ENCODE measurements at places on chromosomes 5 and 9. TPM values are rescaled to one million over a fixed set of nuclear protein-coding genes. Genes with fewer than 3 reads are reported as not detected.

The DOCK2 gene
- 6.1 TPM for total RNA-seq

The LCN9 gene
- not detected for total RNA-seq

The SLIT3 gene
- under 0.01 TPM for total RNA-seq

The LVRN gene
- total RNA-seq = 0.11 TPM

The FOXB2 gene
- not detected for total RNA-seq

The ABCA1 gene
- 2.9 TPM for total RNA-seq

The SEC16A gene
- total RNA-seq = 25.5 TPM

The NRARP gene
- total RNA-seq = not detected

The JAKMIP2 gene
- total RNA-seq = 0.52 TPM

The CYSRT1 gene
- 4.4 TPM for total RNA-seq

The SLC36A2 gene
- total RNA-seq = not detected

The PDZD2 gene
- not detected for total RNA-seq

The SLC1A3 gene
- 12.1 TPM for total RNA-seq

The PTPN3 gene
- total RNA-seq = 0.29 TPM

The SPINK4 gene
- not detected for total RNA-seq

The C6 gene
- not detected for total RNA-seq

The CAVIN4 gene
- total RNA-seq = 5.2 TPM

The MLANA gene
- total RNA-seq = not detected

The PHF24 gene
- not detected for total RNA-seq

The PCDH1 gene
- total RNA-seq = not detected

The PTGES gene
- total RNA-seq = 0.34 TPM

The TMEM171 gene
- total RNA-seq = 65.9 TPM

The PDLIM4 gene
- 153 TPM for total RNA-seq

The WDR36 gene
- 44.7 TPM for total RNA-seq

The KIF12 gene
- not detected for total RNA-seq

The FOXD1 gene
- total RNA-seq = 24.8 TPM

The PHYHD1 gene
- total RNA-seq = 17.3 TPM
